GM19239 (cell line): ENCODE measurements at places on chromosomes 2 and 18.

DNA sequence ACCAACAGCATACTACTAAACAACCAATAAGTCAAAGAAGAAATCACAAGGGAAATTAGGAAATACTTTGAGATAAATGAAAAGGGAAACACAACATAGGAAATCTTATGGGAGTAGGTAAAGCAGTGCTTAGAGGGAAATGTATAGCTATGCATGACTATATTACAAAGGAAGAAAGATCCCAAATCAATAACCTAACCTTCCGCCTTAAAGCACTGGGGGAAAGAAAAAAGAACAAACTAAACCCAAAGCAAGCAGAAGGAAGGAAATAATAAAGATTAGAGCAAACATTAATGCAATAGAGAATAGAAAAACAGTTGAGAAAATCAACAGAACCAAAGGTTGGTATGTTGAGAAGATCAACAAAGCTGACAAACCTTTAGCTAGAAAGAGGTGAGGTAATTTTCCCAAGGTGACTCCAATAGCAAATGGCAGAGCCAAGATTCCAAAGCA lies 49.9 kb downstream of the DDX1 start:
- no peak for DNase-seq

- DNase-seq, result no peak
Measured at GRCh38 chr2:11031876-11032275, 120.1 kb downstream of the KCNF1 start.

DNA sequence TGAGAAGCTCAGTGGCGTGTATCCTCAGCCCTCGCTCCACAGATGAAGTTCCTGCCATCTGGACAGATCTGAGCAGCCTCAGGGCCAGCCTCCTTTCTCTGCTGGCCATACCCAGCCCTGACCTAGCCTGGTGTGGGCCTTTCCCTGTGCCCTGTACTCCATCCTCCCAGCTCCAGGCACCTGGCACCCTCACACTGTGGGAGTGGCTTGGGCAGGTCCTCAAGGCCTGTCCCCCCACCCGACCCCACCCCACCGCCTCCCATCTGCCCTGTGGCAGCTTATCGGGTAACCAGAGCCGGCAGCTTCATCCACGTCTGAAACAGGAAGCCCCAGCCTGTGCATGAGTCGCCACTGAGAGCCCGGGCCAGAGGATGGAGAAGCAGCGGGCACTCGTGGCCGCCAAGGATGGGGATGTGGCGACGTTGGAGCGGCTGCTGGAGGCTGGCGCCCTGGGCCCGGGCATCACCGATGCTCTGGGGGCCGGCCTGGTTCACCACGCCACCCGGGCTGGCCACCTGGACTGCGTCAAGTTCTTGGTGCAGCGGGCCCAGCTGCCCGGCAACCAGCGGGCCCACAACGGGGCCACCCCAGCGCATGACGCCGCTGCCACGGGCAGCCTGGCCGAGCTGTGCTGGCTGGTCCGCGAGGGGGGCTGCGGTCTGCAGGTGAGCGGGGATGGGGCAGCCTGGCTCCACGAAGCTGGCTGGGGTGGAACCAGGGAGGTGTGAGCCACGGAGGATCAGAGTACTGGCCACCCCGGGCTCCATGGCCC lies at the start of gene ESPNL:
Gene ESPNL, plus strand, starts transcription at position 292 of the 772 bp plus-strand sequence. Its CDS starts 80 bp downstream, at position 372.
- DNase-seq, result no peak

GRCh38 chr2:238979636-238980035 lies 131.8 kb downstream of the TWIST2 start:
- DNase-seq, result no peak

GRCh38 chr2:55952415-55952814 lies 28.8 kb upstream of the EFEMP1 start:
- no peak for DNase-seq

- no peak for DNase-seq
Measured at GRCh38 chr2:196389670-196390069, 218.3 kb upstream of the STK17B start.

DNA sequence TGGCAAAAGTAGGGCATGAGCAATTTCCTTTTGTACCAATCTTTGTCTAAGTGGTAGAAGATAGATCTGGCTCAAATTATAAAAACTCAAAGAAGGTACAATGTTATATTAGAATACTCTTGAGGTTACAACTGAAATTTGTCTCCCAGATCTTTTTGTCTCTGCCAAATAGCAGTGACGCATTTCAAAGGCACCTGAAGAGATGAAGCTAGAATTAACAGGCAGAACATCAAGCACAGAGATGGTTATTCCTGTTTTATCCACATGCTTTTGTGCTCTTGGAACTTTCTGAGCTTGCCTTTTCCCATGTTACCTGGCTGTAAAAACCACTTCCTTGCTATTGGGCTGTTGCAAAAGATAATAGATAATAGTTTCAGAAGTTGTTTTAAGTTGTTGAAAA lies 74.3 kb downstream of the GREB1L start:
- DNase-seq, result no peak

- no peak for DNase-seq
Measured at GRCh38 chr18:70390371-70391090, 101.7 kb downstream of the SOCS6 start.

DNA sequence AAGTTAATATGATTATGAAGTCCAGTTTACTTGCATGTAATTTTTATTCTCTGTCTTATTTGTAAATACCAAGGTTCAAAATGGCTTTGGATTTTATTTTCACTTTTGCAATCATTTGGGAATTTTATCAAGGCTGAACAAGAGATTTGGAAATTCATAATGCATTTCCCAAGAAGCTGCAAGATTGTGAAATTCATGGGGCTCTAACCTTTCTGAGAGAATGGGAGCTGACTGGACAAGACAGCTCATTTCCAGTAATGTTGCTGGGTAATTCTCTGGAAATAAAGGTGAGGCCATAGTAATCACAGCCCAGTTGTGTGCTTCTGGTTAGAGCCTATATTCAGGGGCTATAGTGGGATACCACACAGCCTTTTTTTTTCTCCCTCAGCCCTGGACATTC lies 21.5 kb upstream of the NABP1 start:
- no peak for DNase-seq
